ENCODE measurements at places on chromosomes 7 and 10.

DNA sequence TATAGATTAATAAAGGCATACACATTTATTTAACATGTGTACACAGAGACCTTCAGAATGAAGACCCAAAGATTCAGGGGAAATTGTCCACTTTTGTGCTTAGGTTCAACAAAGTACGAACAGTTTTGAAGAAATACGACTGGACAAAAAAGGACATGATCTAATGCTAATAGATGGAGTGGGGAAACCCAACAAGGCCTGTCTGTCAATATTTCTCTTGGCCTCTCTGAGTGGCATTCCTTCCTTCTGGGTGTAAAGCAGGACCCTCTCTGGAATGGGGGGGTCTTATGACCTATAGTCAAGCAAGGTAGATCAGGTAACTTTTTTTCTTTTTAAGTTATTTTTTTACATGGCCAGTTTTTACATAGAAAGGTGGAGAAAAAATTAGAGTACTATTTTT, 222.3 kb upstream of the IGFBP3 start:
- no peak for DNase-seq

GRCh38 chr10:88820748-88821401, 18.3 kb downstream of the LIPM start:
- no peak for DNase-seq

- DNase-seq = no peak
Observed at GRCh38 chr7:130149281-130150139, 55.7 kb downstream of the TMEM209 start.

DNA sequence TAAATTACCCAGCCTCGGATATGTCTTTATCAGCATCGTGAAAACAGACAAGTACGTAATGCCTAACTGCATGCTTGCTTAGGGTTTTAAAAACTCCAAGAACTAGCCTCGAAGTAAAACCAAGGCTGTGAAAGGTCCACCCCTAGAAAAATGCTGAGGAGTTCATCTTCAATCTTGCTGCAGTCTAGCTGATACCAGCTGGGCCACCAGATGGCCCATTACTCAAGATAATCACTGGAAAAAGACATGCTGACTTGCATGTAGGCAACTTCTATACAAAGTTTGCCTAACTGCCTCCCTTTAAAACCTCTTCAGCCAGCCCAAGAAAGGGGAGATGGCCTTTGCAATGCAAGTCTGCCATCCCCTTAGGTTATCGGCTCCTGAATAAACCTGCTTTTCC, 614.1 kb downstream of the GALNT17 start:
- no peak for DNase-seq

DNA sequence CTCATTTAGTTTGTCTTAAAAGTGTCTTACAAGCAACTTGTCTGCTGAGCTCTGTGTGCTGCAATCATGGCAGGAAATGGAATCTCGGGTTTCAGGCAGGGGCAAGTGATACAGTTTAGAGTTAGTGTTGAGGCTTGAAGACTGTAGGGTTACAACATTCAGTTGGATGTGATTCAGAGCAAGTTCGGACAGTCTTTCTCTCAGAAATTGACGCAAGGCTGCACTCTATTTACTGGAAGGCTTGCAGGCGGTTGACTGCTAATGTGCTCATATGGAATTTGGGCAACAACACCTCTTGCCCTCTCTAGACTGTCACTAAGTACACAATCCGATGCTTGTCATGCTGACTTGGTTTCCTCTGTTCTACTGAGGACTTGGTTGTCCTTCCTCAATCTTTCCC, 161.7 kb upstream of the BMPER start:
- DNase-seq = no peak

DNA sequence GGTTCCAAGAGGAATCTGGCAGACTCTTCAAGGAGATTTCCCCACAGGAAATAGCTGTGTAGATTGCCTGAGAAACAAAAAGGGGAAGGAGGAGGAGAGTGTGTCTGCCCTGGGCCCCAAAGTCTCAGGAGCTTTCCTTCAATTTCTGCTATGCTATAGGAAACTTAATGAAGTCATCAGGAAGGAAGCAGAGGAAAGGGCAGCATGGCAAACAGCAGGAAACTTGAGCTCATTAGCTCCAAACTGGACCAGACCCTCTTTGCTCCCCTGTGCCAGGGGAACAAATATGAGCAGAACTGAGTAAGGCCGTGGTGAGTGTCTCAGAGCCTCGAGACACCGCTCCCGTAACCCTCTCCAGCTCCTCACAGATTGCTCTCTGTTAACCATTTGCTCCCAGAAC, 4.8 kb upstream of the KCNIP2 start:
- no peak for DNase-seq

DNA sequence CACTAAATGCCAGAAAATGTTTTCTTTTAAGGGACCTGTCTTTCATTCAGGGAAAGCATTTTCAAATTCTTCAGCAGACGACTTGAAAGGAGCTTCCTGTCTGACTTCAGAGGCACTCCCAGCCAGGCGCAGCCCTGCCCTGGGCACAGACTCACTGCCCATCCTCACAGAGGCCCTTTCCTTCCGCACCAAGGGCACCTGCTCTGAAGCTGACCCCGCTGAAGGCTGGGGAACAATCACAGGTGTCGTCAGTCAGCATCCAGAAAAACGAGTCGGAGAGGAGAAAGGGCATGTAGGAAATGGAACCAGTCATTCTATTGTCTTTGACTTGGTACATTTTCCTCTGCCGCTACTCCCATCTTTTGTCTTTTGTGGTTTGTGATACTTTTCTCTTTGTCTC, 125.3 kb upstream of the PARD3 start:
- DNase-seq = no peak

- no peak for DNase-seq
Observed at GRCh38 chr10:59285848-59286247, 76.5 kb downstream of the FAM13C start.

GRCh38 chr7:102152672-102153598, 133.7 kb upstream of the SH2B2 start:
- no peak for DNase-seq

- DNase-seq = no peak
Observed at GRCh38 chr10:48885376-48885775, 54.3 kb downstream of the LRRC18 start.

GRCh38 chr7:139741239-139741638, 36.6 kb downstream of the HIPK2 start:
- DNase-seq = no peak
